ENCODE measurements at places on chromosomes 1 and 21. TPM values are rescaled to one million over a fixed set of nuclear protein-coding genes. Genes with fewer than 3 reads are reported as not detected.

F3 gene
- total RNA-seq: 3.8 TPM

- DNase-seq: no peak
Observed at GRCh38 chr21:42609811-42610210, 43.6 kb upstream of the PDE9A start.

KRTAP12-2 gene
- total RNA-seq: not detected

- peak; percentile 69 for DNase-seq
Observed at GRCh38 chr1:119675349-119676345, 27.6 kb upstream of the ZNF697 start.

GRCh38 chr1:175129997-175130648, 62.5 kb downstream of the KIAA0040 start:
- DNase-seq: no peak

TBX19 gene
- total RNA-seq: 0.47 TPM

DNA sequence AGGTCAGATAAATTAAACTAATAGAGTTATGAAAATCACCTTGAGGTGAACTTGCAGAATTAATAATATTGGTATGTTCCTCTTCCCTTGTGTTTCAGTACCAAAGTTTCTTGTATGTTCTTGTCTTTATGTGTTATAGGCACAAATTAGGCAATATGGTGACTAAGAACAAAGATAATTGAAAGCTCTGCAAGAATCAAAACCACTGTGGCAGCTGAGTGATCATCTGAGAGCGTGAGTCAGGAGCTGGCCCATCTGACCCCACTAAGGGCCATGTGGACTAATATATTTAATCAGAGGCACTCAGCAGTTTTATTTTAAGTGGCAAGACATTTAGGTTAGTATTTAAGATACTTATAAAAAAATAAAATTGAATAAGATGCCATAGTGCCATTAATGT, 12.8 kb upstream of the CASQ2 start:
- no peak for DNase-seq

LHX8 gene
- total RNA-seq: not detected

DNA sequence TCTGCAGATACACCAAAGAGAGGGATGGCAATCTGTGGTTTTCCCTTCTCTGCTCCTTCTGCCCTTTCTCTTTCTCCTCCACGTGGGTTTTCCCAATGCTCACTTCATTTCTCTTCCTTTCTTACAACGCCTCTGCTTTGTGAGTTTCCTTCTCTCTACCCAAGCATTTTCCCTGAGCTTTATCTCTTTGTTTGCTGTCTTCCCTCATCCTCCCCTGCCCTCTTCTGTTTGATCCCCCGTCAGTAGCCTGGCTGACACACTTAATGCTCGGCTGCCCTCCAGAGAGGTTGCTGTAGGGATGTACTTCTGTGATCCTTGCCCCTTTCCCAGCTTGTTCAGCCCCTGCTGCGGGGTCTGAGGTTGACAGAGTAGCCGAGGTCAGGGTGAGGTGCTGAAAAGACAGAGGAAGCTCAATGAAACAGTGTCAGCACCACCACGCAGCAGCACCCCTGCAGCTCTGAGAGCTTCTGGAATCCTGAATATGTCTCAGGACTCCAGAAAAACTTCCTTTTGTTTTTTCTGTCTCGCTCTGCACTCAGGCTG, 6.0 kb downstream of the EDARADD start:
- DNase-seq: no peak

HMGCS2 gene
- total RNA-seq: not detected

DNA sequence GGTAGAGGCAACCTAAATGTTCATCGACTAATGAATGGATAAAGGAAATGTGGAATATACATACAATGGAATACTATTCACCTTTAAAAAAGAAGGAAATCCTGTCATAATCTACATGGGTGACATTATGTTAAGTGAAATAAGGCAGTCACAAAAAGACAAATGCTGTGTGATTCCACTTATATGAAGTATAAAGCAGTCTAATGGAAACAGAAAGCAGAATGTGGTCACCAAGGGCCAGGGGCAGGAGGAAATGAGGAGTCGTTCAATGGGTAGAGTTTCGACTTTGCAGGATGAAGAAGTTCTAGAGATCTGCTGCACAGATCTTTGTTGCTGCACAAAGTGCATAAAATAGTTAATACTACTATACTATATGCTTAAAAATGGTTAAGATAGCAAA, 7.8 kb downstream of the DIPK1A start:
- DNase-seq: no peak

FCRLB gene
- total RNA-seq: 0.97 TPM

GRCh38 chr1:74010206-74010605, 187.8 kb downstream of the LRRIQ3 start:
- no peak for DNase-seq

GRCh38 chr1:54850737-54851136, 36.3 kb downstream of the DHCR24 start:
- DNase-seq: no peak

DNA sequence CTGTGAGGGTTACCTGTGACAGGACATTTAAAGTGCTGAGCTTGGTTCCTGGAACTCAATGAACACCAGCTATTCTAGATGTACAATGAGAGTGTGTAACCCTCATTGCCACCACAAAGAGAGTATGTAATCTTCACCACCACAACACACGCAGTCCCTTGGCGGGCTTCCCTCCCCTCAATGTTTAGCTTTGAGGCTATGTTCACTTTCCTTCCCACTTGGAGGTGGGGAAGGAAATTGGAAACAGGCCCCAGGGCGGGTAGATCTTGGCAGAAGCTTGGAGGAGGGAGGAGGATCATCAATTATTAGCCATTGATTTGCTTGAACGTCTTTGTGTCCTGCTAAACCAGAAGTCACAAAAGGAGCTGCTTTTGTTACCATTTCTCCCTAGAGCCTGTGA, 8.3 kb upstream of the COL16A1 start:
- DNase-seq: no peak

DNA sequence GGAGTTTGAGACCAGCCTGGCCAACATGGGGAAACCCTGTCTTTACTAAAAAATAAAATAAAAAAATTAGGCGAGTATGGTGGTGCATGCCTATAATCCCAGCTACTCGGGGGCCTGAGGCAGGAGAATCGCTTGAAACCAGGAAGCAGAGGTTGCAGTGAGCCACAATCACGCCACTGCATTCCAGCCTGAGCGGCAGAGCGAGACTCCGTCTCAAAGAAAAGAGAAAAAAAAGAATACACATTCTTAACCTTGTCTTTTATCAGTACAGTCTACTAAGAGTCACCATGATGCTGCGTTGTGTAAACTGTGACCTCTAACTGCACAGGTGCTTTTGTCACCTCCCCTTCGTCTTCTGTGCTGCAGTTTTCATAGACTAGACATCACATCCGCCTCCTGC, 37.2 kb downstream of the PCNT start:
- no peak for DNase-seq

CYP4X1 gene
- 0.25 TPM for total RNA-seq

GRCh38 chr1:83701355-83701754, 297.6 kb downstream of the TTLL7 start:
- no peak for DNase-seq

COL11A1 gene
- not detected for total RNA-seq

DNA sequence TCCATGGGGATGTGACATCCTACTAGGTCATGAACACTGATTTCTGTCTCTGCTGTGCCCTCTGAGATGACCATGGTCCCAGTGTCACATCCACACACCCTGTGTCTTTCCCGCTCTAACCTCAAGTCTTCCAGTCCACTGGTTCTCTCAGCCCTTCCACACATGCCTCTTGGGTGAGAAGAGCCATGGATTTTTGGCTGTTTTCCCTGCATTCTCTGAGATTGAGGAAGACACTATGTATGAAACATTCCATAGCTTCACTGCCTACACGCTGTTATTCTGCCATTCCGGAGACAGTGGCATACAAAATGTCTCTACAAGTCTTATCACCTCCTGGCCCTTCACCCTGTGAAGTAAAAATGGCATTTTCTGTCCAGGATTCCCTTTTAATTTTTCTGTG, 247.3 kb downstream of the BACH1 start:
- no peak for DNase-seq

DNA sequence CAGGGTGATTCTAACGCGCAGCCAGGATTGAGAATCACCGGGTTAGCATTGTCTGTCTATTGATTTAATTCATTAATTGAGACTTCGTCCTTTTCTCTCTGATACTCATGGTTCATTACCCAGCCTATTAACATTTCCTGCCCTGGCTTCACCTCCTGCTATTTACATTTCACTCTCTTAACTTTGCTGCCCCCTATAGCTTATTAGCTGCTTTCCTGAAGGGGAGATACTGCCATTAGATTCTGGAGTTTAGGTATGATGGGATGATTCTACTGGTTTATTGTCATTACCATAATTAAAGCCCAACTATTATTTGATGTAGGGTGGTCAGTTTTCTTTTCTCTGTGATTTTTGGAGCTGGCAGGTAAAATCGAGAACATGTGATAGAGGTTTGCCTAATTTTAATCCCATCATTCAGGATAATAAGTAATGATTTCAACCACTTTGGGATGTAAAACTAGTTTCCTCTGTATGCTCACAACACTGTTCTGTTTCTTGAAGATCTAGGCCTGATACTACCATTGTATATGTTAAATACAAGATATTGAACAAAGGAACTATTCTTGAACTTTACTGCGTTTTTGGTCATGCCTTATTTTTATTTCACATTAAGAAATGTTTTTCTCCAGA, 6.4 kb downstream of the PPP2R5A start:
- DNase-seq: peak; percentile 68

UTS2 gene
- total RNA-seq: not detected

GRCh38 chr1:186082235-186082937, 292.7 kb downstream of the TPR start:
- peak; percentile 94 for DNase-seq

GRCh38 chr1:159653201-159653600, 61.2 kb downstream of the CRP start:
- no peak for DNase-seq

SFN gene
- 23.1 TPM for total RNA-seq

GRCh38 chr1:6470132-6471085, 4.4 kb upstream of the TNFRSF25 start:
- DNase-seq: no peak

CYP4Z1 gene
- not detected for total RNA-seq

- no peak for DNase-seq
Observed at GRCh38 chr1:14875524-14876509, 277.3 kb downstream of the KAZN start.

DNA sequence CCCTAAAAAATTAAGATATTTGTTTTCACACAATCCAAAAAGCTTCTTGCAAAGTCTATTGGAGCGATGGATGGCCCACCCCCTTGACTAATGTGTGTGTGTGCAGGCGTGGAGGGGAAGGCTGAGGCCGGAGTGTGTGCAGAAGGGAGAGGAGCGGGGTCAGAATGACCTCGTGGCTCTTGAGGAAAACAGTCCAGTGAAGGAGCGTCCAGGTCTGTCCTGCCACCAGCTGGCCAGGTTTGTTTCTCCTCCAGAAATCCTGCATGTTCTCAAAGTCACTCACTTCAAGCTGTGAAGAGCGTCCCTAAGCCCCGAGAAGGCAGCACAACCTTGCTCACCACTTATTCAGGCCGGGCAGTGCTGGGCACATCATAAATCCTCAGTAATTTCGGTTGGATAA, 69.5 kb upstream of the SSX2IP start:
- DNase-seq: no peak

DNA sequence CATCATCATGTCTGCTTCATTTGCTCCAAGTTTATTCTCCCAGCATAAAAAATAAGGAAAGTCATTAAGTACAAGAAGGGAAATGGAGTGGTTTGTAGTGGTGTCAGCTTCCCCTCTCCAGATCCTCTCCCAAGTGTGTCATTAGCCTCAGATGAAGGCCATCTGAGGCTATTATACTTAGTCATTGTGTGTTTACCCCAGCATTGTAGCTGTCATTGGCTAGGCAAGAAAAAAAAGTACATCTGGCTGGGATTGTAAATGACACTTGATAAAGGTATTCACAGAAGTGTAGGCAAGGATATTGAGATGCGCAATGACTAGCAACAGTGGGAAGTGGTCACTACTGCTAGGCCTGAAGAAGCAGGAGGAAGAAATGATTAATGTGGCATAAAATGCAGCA, 316.9 kb upstream of the SGIP1 start:
- DNase-seq: no peak

OR2AJ1 gene
- total RNA-seq: not detected

GRCh38 chr1:116164604-116165368, 53.6 kb downstream of the MAB21L3 start:
- no peak for DNase-seq

GRCh38 chr1:194658090-194658439, 1471.7 kb upstream of the B3GALT2 start:
- DNase-seq: peak; percentile 15

DNA sequence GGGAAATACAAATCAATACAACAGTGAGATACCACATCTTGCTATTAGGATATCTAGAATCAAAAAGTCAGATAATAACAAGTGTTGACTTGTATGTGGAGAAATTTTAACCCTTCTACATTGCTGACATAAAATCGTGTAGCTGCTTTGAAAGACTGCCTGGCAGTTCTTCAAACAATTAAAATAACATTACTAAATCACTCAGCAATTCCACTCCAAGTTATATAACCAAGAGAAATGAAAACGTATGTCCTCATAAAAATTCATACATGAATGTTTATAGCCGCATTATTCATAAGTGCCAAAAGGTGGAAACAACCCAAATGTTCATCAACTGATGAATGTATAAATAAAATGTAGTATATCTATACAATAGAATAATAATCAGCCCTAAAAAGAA, 164.6 kb downstream of the RASAL2 start:
- DNase-seq: no peak

SAMD13 gene
- 9.6 TPM for total RNA-seq

SELENBP1 gene
- 28.9 TPM for total RNA-seq

- no peak for DNase-seq
Observed at GRCh38 chr1:179322557-179322956, 29.0 kb downstream of the SOAT1 start.

- DNase-seq: no peak
Observed at GRCh38 chr1:5286244-5286643, 631.8 kb downstream of the AJAP1 start.

IFNLR1 gene
- total RNA-seq: 2.6 TPM

- peak; percentile 68 for DNase-seq
Observed at GRCh38 chr21:34807146-34807880, 138.5 kb downstream of the CLIC6 start.

HHIPL2 gene
- 24.7 TPM for total RNA-seq

DNA sequence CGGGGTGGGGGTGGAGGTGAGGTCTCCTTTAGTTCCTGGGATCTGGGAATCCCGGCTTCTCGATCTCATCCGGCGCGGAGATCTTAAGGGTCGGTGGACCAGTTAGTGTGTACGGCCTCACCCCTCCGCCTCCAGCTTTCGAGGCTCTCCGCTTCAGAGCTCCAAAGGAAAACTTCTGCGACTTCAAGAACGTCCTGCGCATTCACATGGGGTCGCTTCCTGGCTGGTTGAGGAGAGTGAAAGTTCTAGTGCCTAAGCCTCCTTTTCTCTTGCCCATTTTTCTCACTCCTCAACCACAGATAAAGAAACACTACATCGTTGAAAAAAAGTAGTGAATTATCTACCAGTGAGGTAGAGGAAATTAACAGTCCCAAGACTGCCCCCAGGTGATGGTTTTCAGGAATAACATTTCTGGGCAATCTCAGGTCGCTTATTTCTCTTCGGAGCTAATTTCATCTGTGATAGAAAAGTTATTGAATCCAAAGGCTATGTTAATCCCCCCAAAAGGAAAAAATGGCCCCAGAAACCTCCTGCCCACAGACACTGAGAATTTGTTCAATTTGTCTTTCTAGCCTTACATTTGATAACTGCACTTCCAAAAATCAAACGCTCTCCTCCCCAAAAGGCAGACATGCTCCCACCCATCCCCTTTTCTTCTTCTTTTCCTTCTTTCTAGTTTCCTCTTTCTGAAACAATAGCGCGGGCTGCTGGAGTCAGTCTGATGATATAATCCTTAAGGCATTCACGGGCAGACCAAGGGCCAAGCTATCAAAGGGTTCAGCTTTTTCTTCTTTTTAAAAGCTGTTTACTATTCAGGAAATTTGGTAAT, 20.6 kb upstream of the TBX15 start:
- DNase-seq: no peak

GRCh38 chr1:182833271-182833670, 5.9 kb upstream of the DHX9 start:
- DNase-seq: no peak

Measured in NCI-H460 (cell line).